ENCODE measurements at places on chromosomes 7 and 10.

GRCh38 chr7:93231259-93231658, 907 bp upstream of the VPS50 start:
- no peak for DNase-seq

DNA sequence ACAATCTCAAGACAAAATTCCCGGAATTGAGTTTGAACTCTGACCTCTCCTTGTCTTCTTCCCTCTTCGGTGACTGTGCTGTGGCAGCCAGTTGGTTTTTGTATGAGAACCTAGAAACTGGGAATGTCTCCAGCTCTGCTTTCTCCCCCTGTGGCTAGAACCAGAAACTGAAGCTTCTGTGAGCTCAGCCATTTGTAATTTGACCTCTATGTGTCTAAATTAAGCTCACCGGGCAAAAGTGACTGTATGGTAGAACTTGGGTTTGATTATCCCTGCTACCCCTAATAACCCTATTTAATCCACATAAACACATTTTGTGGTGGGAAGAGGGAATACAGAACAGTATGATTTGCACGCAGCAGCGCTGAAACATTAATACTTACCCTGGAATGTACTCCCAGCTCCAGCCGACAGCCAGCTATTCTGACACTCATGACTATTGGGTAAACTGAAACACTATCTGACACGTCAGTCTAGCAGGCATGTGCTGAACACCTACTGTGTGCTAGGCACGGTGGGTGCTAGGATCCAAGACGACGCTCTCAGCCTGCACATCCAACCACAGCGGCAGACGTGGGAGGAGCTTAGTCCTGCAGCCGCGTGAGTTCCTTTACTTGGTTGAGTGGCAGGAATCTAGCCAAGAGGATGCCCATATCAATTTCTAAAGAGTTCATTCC, 324.8 kb downstream of the SFMBT2 start:
- no peak for DNase-seq

DNA sequence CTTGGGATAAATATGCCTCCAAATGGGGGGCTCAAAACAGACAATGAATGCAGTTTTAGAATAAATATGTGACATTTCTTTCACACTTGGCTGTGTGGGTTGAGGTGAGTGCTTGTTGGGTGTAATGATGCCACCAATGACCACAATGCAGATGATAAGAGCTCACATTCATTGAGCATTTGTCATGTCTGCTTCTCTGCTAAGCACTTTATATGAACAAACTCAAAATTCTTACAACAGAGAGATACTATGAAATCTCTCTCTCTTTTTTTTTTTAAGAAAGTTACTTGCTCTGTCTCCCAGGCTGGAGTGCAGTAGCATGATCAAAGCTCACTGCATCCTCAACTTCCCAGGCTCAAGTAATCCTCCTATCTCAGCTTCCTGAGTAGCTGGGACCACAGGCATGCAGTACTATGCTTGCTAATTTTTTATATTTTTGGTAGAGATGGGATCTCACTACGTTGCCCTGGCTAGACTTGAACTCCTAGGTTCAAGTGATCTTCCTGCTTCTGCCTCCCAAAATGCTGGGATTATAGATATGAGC, 185.4 kb downstream of the JCAD start:
- DNase-seq, result no peak

GRCh38 chr10:96991313-96991841, 159.3 kb downstream of the LCOR start:
- no peak for DNase-seq

DNA sequence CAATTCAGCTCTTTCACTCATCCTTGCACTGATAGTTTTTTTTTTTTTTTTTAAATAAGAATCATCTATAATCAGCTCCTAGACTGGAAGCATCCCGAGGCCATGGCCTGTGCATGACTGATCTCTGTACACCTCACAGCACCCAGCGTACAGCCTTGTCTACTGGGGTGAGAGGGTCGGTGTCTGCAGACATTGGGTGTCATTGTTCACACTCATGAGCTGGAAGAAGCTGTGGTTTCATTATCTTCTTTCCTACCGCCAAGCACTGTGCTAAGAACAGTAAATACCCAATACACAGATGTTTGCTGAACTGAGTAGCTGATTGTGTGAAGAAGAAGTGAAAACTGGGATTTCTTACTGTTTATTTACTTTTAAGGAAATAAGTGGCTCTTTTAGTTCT, 123.6 kb downstream of the CLEC2L start:
- no peak for DNase-seq

DNA sequence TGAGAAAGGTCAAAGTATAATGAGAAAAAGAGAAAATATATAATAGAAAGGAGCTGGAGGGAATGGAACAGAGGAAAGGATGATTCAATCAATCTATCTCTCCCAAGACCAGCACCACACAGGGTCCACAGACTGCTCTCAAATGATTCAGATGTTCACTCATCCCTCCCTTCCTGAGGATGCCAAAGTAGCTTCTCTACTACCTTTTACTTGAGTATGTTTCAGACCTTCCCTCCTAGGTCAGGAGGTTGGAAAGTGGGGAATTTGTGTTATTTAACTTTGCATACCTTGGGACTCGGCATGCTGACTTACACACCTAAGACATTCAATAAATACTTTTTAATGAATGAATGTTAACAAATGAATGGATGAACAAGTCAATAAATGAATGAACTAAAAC, 30.6 kb downstream of the CPVL start:
- DNase-seq, result no peak

DNA sequence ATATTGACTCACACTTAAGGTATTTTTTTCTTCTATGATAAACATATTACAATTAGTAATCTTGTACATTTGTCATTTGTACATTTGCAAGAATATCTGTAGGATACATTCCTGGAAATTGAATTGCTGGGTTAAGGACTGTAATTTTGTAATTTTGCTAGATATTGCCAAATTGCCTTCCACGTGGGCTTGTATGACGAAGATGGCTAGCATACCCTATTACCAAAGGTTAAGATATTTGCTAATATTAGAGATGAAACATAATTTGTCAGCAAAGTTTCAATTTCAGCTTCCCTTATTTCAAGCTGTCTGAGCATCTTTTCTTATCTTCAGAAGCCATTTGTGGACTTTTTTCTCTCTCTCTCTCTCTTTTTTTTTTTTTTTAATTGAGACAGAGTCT, 1.0 kb upstream of the LYZL2 start:
- no peak for DNase-seq

DNA sequence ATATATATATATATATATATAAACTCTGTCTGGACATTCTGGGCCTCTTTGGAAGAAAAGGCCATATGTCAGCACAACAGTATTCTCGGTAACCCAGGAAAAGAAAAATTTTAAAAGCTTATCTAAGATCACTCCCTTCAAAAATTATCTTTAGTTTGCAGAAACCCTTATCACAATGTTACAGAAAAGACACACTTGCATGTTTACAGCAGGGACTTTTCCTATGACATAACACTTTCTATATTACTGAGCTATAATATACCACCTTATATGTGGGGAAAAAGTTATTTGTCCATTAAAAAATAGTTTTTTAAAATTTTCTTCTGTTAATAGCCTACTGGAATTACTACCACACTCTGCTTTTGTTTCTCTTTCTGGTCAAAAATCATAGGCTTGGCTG, 25.4 kb downstream of the ANKRD61 start:
- DNase-seq, result no peak

GRCh38 chr7:16891338-16891737, 9.6 kb upstream of the AGR3 start:
- DNase-seq, result no peak

GRCh38 chr7:155483245-155483644, 25.3 kb downstream of the EN2 start:
- DNase-seq, result no peak

- DNase-seq, result no peak
Measured at GRCh38 chr7:46165276-46165675, 244.2 kb upstream of the IGFBP3 start.

DNA sequence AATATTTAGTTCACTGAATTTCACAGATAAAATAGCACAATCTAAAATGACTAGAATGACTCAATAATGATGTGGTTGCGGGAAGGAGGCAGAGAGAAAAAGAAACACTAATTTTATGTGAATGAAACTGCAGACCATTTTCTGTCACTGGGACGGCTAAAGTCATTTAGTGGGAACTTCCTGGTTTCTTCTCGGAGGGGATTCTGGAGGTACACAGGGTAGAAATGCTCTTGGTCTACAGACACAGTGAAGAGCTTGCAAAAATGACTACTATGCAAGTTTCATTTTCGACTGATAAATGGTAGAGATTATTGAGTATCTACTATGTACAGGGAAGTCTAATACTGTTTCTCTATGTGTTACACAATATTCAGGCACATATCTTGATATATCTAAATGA, 63.5 kb upstream of the LRRN3 start:
- DNase-seq, result no peak

Measured in bone marrow (tissue), 2 donors.